ENCODE measurements at places on chromosomes 3 and 15. TPM values are rescaled to one million over a fixed set of nuclear protein-coding genes. Genes with fewer than 3 reads are reported as not detected.

Gene USP8
- 24.3 TPM for polyA plus RNA-seq

Gene SGO1
- 4.1 TPM for polyA plus RNA-seq

Gene COLQ
- polyA plus RNA-seq = 17.8 TPM

Gene PPM1L
- polyA plus RNA-seq = 12.6 TPM

Gene DTWD1
- 23.7 TPM for polyA plus RNA-seq

- no peak for DNase-seq
Measured at GRCh38 chr15:36769098-36769497, 189.7 kb downstream of the CDIN1 start.

DNA sequence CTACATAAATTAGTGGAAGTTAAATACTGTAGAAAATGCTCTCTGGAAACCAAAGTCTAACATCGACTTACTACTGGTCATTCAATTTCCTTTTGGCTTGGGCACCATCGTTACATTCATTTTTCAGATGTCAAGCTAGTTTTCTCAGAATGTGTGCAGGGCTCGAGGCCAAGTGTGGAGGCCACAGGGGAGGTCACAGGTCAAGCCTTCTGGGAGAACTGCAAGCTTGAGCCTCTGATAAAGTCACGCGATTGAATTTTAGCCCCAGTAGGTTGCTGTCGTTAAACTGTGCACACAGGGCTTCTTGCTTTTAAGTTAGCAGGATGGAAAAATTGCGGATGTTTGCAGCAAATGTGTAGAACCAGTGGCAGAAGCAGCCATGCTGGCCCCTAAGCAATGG, 182.2 kb downstream of the APBA2 start:
- DNase-seq = no peak

GRCh38 chr3:171176244-171176933, 149.9 kb upstream of the SLC2A2 start:
- no peak for DNase-seq

DNA sequence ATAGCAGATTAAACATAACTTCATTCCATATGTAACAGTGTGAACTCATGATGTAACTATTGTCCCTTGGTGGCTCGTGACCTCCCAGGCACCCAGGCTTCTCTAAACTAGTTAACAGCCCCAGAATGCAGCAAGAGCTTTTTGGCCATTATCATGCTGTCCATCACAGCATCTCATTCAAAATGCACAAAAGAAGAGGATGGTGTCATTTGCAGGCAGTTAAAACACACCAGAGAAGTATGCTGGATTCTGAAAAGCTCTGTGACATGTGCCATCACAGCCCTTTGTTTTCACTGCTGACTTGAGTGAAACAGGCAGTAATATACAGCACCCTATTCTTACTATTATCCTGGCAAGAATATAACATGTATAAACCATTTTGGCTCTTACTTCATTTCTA, 117.6 kb upstream of the CHMP2B start:
- DNase-seq = no peak

- no peak for DNase-seq
Measured at GRCh38 chr3:193593668-193594030, 641 bp downstream of the OPA1 start.

DNA sequence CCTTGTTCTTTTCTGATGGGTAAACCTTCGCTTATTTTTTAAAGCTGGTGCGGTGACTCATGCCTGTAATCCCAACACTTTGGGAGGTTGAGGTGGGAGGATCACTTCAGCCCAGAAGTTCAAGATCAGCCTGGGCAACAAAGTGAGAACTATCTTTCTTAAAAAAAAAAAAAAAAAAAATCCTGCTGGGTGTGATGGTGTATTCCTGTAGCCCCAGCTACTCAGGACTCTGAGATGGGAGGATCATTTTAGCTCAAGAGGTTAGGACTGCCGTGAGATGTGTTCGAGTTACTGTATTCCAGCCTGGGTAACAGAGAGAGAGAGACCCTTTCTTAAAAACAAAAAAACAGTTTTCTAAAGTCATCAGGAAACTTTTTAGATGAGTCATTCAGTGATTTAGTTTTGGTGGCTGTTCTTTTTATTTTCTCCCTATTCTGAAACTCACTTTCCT, 37.7 kb downstream of the SLMAP start:
- DNase-seq = no peak

GRCh38 chr15:71888797-71889196, 78.4 kb downstream of the NR2E3 start:
- no peak for DNase-seq

DNA sequence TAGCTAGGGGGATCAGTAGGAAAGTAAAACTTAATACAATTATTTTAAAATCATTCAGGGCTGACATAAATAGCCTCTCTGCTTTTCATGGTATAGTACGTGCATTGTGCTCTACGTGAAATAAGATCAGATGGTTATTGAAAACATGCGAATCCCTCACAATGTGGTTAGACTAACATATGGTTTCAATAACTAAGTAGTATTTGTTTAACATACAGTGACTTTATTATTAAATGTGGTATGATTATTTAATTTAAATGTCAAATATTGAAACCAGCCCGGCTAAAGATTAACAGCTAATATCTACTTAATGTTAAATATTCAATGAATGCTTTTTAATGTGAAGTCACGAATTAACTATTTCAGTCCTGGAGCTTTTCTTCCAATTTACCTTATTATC, 473.9 kb upstream of the THBS1 start:
- no peak for DNase-seq

- no peak for DNase-seq
Measured at GRCh38 chr3:32449691-32450090, 53.0 kb downstream of the CMTM6 start.

- DNase-seq = peak; percentile 21
Measured at GRCh38 chr3:21524133-21524532, 226.9 kb downstream of the ZNF385D start.

DNA sequence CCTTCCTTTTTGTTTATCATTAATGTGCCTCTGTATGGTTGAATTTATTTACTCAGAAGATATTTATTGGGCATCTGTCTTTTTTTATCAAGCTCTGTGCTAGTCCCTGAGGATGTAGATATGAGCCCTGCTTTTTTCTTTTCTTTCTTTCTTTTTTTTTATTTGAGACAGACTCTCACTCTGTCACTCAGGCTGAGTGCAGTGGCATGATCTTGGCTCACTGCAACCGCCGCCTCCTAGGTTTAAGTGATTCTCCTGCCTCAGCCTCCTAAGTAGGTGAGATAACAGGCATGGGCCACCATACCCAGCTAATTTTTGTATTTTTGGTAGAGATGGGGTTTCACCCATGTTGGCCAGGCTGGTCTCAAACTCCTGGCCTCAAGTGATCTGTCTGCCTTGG, 58.5 kb downstream of the MBNL1 start:
- DNase-seq = no peak

DNA sequence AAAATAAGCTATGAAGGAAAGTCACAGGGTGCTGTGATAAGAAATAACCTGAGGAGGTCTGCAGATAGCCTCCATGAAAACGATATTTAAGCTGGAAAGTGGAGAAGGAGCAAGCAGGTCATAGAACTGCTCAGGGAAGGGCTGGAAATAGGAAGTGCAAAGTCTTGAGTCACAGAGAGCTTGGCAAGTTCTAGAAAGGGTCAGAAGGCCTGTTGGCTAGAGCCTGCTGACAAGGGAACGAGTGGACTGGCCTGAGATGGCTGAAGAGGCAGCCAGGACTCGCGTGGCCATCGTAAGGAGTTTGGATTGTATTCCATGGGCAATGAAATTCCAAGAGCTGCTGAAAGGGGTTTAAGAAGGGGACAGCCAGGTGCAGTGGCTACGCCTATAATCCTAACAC, 64.7 kb upstream of the IL12A start:
- no peak for DNase-seq

GRCh38 chr15:90459368-90459767, 70.4 kb upstream of the CRTC3 start:
- DNase-seq = no peak

DNA sequence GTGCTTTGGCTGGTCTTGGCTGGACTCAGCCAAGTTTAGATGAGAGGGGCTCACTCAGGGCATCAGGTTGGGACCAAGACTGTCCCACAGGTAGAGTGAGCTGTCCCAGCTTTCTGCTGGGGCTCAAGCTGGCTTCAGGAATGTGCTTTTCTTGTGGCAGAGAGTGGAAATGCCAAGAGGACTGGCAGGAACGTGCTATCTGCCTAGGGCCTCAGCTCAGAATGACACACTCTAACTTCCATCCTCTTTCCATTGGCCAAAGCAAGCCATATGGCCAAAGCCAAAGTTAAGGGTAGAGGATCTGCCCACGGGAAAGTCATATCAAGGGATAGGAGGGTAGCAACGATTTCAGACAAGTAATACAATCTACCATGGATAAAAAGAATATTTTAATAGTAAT, 178.8 kb downstream of the ABHD5 start:
- DNase-seq = no peak

- no peak for DNase-seq
Measured at GRCh38 chr15:69337138-69337537, 38.4 kb downstream of the PAQR5 start.

DNA sequence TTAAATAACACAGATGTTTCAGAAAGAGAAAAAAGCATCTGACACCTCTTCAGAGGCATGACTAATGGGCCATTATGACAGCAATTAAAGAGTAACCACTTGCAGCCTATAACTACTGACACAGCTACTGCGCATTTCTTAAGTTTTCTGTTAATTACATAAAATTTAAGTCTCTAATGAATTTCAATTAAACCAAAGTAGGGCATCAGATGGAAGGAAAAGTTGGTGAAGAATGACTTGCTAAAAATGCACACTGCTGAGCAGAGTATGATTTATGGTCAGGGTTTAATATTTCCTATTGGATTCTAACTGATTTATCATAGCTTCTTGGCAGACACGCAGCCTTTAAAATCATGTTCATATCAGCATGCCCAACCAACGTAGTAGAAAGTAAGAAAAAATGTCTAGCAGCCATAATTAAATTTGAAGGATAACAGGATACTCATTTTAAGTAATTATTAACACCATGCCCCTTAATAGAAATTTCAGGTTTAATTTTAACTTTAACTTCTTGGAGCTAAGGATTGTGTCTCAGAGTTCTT, 140.0 kb downstream of the CBLB start:
- no peak for DNase-seq

All from hindlimb muscle (tissue), 1 donor.